CD14-positive monocyte (primary cell): ENCODE measurements at places on chromosomes 11 and 22.
A peak's percentile ranks its signal among the peaks of the same experiment; 100 is the strongest.

DNA sequence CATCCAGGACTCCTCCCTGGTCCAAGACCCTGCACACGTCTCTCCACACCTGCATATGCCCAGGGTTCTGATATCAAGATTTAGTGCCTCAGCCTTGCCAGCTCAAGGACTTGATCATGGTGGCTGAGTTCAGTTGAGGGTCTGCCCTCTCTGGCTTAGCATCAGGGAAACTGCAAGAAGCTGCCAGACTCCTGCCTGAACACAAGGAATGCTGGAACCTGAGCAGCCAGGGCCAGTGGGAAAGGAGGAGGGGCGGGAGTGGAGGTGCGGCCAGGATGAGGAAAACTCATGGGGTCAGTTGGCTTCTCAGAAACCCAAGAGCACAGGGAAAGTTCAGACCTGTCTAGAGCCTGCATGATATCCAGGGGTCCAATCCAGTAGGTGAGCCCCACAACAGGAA is 546.1 kb downstream of the BUD13 start:
- DNase-seq, result no peak

DNA sequence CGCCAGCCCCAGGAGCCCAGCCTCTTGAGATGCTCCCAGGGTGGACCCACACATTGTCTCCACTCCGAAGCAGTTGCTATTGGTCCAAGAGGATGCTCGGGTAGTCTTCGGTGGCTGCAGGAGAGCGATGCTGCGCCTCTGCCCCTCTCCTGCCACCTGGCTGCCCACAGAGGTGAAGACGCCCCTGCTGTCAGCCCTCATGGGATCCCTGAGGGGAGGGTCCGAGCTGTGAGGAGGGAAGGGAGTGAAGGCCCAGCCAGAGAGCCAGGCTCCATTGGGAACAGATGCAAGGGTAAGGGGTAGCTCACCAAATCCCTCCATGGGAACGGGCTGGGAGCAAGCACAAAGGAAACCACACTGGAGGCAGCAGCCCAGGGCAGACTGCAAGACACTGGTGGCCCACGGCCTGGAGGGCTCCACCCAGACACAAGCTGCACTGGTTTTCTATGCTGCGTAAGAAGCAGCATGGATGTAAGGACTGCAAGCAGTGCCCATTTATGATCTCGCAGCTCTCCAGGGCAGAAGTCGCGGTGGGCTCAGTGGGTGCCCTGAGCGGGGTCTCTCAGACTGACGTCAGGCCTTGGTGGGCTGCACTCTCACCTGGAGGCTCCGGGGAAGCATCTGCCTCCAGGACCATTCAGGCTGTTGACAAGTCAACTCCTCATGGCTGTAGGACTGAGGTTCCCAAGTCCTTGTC is 15.7 kb downstream of the TSPAN32 start:
- no peak for DNase-seq

- no peak for DNase-seq
Observed at GRCh38 chr11:12517306-12517705, 139.9 kb downstream of the PARVA start.

DNA sequence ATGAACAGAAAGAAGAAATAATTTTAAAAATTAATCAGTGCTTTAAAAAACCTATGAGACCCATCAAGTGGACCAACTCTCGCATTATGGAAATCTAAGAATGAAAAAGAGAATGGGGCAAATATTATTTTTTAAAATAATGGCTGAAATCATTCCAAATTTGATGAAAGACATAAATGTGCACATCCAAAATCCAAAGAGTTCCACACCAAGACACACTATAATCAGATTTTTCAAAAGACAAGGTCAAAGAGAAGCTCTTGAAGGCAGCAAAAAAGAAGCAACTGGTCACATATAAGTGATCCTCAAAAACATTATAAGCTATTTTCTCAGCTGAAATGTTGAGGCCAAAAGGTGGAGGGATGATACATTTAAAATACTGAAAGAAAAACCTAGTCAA is 85.3 kb downstream of the ARHGAP32 start:
- DNase-seq, result no peak

DNA sequence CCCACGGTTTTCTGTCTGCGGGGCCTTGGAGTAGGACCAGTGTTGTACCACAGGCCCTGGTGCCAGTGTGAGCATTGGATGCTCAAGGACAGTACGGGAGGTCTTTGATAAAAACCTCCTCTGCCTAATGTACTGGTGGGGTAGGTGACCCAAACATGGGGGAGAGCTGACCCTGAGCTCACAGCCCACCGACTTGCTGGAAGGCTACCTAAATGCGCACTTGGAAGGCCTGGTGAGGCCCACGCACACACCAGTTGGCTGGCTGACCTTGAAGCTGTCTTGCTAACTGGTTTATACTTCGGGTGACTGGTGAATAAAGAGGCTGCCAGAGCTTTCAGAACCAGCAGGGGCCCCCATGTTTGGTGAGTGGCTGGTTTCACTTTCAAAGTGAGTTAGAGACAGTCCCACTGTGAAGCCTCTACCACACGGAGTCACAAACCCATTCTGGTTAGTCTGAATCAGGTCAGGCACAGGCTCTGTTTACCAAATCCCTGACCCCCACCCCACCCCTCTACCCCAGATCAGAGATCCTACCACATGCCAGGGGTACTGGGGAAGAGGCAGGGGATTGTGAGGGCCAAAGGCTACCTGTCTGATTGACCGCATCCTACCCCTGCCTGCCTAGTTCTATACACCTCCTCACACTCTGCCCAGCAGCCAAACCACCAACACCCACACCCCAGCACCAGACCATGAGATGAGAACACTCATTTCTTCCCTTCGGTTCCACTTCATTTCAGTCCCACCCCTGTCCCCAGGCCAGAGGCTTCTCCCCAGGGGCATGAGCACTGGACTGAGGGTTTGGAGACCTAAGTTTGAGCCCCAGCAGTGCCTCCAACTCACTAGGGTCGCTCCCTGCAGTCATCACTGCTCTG is 12.7 kb upstream of the IL2RB start:
- no peak for DNase-seq

- DNase-seq, result no peak
Observed at GRCh38 chr11:62962391-62962790, 22.4 kb downstream of the SLC22A6 start.

GRCh38 chr11:72814286-72815109 is at the start of gene ATG16L2:
TSS of gene ATG16L2 (plus strand) at chr11:72814411. CDS start at chr11:72814446, 35 bp downstream.
- DNase-seq, result peak; percentile 74

DNA sequence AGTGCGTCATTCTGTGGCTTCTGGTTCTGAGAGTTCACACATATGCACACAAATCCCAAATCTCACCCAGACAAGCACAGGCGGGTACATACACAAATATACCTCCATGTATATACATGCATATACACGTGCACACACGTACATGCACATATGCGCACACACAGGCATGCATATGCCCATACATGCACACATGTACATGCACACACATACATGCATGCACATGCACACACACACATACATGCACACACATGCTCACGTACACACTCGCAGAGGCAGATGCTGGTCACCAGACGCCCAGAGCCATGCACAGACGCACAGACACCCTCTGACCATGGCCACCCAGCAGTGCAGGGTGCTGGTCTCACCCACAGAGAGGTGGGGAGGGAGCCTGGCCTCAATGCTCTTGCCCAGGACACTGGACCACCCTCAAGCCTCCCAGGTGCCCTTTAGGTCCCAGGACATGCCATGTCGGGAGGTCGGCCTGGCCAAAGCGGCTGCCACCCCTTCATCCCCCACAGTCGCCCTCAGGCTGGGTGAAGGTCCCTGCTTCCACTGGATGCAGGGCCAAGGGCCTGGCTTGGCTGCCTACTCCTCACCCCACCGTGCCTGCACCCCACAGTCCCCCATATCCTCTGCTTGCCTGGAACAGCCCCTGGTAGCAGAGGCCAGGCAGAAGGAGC is 9.5 kb downstream of the DUSP8 start:
- no peak for DNase-seq

GRCh38 chr22:35039625-35040024 is 26.3 kb upstream of the ISX start:
- DNase-seq, result no peak

DNA sequence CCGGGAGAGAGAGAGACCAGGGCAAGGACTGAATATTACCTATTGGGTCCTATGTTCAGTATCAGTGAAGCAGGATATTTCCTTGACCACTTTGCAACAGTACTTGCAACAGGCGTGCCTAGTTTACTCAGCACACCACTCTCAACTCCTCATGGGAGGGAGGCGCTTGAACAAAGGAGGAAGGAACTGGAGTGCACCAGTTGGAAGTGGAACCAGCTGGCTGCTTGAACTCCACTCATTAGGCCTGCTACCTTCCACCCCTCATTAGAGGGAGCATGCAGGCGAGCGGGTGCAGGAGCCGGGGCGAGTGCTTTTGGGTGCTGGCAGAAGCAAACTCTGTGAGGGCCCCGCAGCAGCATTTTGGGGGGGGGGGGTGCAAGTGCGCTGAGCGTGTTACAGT is 1369.6 kb upstream of the RAG2 start:
- no peak for DNase-seq

- no peak for DNase-seq
Observed at GRCh38 chr22:48491451-48491941, 1336.2 kb downstream of the BRD1 start.

- no peak for DNase-seq
Observed at GRCh38 chr22:21450320-21450831, 16.8 kb upstream of the TMEM191C start.

- DNase-seq, result no peak
Observed at GRCh38 chr11:3044004-3044403, 13.2 kb downstream of the CARS1 start.

DNA sequence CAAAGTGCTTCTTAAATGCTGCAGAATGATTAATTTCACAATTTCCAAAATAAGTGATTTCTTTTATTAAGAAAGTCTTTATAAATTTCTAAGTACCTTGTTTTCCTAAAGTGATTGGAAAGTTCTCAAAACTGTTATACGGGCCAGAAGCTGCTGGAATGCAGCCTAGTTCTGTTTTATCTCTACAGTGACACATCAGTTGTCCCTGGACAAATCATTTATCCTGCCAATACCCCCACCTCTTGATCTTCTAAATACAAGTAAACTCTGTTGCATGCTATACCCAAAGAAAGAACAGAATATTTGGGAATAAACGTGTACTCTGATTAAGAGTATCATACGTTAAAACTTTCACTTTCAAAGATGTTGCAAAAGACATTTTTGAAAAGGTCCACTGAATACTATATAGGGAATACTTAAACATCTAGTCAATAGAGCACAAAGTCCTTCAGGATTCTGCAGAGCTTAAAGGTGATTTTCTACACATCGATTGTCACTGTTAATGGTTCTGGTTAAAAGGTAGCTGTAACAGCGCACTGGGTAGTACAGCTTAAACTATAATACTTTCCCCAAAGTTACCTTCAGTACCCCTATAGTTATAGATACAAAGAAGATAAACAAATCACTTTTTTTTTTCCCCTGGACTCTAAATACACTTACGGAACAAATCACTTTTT is 92.1 kb upstream of the APOA1 start:
- no peak for DNase-seq

GRCh38 chr11:30388957-30389356 is 66.1 kb downstream of the ARL14EP start:
- DNase-seq, result no peak

- no peak for DNase-seq
Observed at GRCh38 chr11:126630893-126631798, 275.7 kb downstream of the ST3GAL4 start.

GRCh38 chr11:128694618-128695481 is 978 bp downstream of the FLI1 start:
- no peak for DNase-seq
